ENCODE measurements at places on chromosomes 6 and 20.

- DNase-seq, result no peak
These were observed 100.9 kb upstream of the CCN2 start for GRCh38 chr6:132052096-132052495.

DNA sequence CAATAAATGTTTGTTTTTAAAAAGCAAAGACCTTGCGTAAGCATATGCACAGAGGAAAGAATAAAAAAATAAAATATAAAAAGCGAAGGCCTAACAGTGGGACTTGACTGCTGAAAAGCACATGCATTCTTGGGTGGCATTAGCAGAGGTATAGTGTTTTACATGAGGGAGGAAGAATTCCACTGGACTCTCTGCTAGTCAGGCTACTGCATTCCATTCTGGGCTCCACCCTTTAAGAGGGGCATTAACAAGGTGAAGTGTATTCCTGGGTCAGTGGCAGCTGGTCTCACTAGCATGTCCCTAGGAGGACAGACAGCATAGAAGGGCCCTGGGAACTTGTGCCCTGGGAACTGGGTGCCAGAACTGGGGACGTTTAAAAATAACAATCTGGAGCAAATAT, 134.1 kb downstream of the SOBP start:
- DNase-seq, result no peak

- no peak for DNase-seq
These were observed 15.8 kb downstream of the REPS1 start for GRCh38 chr6:138972226-138972665.

GRCh38 chr6:157946053-157946617, 35.5 kb upstream of the SYNJ2 start:
- no peak for DNase-seq

GRCh38 chr6:2179241-2179640, 66.2 kb downstream of the GMDS start:
- DNase-seq, result no peak

DNA sequence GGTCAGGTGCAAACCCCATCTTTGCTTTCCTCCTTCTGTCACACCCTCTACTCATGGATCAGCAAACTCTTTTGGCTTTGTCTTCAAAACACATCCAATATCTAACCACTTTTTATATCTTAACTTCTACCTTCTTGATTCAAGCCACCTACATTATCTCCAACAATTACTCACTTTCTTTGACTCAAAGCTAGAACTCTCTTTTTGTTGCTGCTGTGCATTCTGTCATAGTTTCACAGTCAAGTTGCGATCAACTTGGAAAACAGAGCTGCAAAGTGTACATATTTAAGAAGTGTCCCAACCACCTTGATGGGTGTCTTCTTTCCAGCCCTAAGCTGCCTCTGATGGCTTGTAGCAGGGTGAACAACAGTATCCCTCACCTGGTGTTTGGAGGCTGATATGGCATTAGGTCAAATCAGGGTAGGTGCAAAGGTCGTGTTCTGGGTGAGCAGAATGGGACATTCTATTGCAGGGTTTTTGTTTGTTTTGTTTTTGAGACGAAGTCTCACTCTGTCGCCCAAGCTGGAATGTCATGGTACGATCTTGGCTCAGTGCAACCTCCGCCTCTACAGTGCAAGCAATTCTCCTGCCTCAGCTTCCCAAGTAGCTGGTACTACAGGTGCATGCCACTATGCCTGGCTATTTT, 43.4 kb upstream of the RALGAPA2 start:
- no peak for DNase-seq

DNA sequence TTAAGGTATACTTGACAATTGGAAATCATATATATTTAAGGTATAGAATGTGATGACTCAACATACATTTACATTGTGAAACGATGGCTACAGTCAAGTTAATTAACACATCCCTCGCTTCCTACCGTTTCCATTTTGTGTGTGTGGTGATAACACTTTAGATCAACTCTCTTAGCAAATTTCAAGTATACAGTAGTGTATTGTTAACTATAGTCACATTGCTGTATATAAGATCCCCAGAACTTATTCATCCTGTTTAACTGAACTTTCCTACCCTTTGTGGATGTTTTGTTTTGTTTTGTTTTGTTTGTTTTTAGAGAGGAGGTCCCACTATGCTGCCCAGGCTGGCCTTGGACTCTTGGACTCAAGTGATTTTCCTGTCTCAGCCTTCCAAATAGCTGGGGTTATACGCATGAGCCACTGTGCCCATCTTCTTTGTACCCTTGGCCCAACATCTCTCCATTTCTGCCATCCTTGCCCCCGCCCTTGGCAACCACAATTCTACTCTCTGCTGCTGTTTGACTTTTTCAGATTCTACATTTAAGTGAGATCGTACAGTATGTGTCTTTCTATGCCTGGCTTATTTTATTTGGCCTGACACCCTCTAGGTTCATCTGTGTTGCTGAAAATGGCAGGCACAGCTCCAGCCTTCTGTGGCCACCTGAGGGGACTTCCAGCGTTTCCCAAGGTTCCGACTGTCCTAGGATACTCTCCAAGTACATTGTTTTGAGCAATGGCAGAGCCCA, 90.5 kb upstream of the SNX9 start:
- DNase-seq, result no peak

DNA sequence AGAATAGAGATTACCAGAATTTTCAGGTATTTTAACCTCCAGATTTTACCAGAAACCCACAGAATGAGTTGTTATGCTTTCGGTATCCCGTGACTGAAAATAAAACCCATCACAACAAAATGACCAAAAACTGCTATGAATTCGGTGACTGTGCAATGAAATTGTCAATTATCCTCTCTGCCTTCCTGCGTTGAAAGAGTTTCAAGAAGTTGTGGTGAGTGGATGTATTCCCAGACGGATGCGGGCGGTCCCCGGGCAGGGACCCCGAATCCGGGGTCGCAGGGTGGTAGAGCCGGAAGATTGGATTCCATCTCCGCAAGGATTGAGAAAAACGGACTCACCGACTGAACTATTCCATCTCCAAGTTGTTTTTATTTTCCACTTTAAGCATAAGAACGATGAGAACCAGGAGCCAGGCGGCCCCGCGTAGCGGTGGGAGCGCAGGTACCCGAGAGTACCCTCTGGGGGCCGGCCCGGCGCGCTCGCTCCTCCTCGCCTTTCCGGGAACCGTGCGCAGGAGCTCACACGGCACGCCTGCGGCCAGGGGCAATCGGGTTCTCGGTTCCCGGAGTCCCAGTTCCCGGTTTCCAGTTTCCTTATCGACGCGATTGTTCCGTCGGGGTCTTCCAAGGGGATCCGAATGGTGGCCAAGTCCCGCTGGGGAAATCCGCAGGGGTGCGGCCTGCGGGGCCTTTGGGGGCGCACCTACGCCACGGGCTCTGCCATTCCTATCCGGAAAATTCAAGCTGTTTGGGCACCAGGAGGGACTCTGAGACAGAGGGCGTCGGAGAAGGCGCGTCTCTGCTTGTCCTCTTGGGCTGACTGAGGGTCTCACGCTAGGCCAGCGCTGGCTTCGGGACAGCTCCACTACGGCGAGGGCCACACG, 104.9 kb upstream of the PRDM1 start:
- peak; percentile 21 for DNase-seq

DNA sequence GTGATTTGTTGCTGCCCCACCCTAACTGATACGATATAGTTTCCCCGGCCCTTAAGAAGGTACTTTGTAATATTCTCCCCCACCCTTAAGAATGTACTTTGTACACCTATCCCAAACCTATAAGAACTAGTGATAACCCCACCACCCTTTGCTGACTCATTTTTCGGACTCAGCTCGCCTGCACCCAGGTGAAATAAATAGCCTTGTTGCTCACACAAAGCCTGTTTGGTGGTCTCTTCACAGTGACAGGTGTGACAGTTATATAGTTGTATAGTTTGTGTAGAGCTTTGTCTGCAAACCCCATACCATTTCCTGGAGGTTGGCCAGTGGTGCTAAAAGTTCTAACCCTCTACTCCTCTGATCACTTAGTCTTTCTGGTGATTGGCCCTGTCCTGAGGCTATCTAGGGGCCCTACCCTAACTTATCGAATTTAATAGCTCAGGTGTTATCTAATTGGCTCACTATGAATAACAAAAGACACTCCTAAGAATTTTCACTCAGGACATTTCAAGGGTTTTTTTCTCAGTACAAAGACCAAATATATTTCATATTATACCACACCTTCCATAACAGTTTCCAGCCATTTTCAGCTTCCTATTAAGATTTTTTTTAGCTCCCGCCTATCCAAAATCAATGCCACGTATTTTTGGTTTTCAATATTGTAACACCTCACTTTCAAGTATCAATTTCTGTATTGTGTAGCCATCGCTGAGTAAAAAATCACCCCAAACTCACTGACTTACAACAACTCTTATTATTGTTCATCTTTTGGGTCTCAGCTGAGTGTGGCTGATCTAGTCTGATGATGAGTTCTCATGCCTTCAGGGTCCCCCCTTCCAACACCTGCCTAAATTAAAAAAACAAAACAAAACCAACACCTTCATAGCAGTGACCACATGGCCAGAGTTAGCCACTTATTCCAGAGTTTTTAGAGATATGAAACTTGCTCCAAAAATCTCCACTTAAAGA, 9.8 kb upstream of the BTN1A1 start:
- DNase-seq, result no peak

Data from nephron progenitor cell (in vitro differentiated cells).